ENCODE measurements at places on chromosomes 4 and X.
A peak's percentile ranks its signal among the peaks of the same experiment; 100 is the strongest.

DNA sequence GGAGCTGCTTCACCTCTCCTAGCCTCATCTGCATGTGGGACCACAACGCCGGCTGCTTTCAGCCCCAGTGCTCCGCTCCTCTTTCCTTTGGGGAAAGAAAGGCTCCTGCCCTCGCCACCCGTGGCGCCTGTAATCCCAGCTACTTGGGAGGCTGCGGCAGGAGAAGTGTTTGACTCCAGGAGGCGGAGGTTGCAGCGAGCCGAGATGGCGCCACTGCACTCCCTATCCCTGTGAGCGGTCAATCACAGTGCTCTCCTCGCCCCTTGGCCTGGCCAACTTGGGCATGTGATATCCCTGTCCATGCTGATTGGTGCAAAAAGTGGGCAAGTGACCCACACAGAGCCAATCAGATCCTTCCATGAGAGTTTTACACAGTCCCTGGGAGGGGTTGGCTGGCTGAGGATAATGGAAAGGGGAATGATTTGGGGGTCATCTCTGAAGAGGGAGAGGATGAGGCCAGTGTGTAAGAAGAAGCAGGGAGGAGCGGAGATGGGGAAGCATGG is 56.2 kb downstream of the WFS1 start:
- no peaks in the 10 kb centered on the region for H3K27me3 ChIP-seq
- no peaks in the 10 kb centered on the region for H3K36me3 ChIP-seq
- peaks cover 14% of the 10 kb centered on the region for H3K4me1 ChIP-seq

DNA sequence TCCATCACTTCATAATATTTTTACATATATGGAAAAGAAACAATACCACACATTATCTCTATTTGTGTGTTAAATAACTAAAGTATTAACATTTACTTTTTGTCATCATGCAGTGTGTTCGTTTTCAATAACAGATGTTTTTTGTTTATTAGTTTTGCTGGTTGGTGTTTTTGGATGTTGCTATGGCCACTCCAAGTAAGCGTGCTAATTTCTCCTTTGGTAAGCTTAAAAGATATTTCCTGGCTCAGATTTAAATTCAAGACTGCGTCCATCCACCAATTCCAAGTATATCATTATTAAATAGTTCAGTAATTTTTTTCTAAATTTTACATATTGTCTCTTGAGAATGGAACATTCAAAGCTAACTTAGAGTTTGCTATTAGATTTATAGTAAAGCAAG is 235.4 kb upstream of the IL1RAPL1 start:
- H3K36me3 ChIP-seq, result no peaks in the 10 kb centered on the region
- no peak overlapping the region for H3K27ac ChIP-seq
- no peaks in the 10 kb centered on the region for H3K4me1 ChIP-seq
- no peaks in the 10 kb centered on the region for H3K27me3 ChIP-seq

GRCh38 chrX:111504941-111505340 is 6.5 kb upstream of the SERTM2 start:
- no peak overlapping the region for H3K4me3 ChIP-seq
- no peaks in the 10 kb centered on the region for H3K4me1 ChIP-seq

GRCh38 chrX:123665197-123665596 is 67.7 kb downstream of the THOC2 start:
- H3K4me1 ChIP-seq, result no peaks in the 10 kb centered on the region
- no peak overlapping the region for H3K27ac ChIP-seq
- H3K36me3 ChIP-seq, result peaks cover 4% of the 10 kb centered on the region

GRCh38 chr4:22607382-22607781 is 85.4 kb upstream of the GBA3 start:
- no peak overlapping the region for H3K4me3 ChIP-seq
- H3K27ac ChIP-seq, result no peak overlapping the region
- no peaks in the 10 kb centered on the region for H3K27me3 ChIP-seq
- DNase-seq, result peak; percentile 29
- H3K36me3 ChIP-seq, result no peaks in the 10 kb centered on the region

DNA sequence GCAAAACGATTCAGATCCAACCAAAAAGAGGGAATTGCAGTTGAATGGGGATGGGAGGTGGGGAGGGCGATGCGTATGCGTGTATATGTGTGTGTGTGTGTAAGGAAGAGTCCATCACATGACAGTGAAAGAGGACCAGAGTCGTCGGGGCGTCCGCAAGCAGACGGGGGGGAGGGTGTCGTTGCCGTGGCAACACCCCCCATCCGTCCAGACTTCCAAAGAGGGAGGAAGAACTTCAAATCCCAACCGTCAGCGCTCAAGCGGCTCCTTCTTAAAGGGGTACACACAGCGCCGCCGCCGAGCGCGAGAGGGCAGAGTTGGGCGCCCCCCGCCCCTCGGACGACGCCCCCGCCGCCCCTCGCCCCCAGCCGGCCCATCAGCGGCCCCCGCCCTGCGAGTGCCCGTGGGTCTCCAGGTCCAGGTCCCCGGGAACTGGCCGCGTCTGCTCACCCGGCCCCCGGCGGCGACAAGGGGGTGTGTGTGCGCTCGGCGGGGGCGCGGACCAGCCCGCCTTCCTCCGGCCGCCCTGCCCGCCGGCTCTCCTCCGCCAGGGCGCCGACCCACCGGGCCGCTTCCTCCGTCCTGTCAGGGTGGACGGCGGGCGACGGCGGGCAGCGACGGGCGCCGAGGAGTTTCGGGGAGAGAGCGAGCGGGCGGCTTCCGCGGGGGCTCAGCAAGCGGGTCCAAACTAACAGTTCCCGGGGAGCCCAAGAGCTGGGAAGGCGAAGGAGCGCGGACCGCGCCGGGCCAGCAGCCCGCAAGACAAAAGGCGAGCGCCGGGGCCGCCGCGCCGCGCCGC is 685 bp downstream of the LCORL start:
- H3K36me3 ChIP-seq, result no peaks in the 10 kb centered on the region
- H3K27me3 ChIP-seq, result peaks cover 5% of the 10 kb centered on the region
- H3K4me3 ChIP-seq, result peak overlapping the region; percentile 86

DNA sequence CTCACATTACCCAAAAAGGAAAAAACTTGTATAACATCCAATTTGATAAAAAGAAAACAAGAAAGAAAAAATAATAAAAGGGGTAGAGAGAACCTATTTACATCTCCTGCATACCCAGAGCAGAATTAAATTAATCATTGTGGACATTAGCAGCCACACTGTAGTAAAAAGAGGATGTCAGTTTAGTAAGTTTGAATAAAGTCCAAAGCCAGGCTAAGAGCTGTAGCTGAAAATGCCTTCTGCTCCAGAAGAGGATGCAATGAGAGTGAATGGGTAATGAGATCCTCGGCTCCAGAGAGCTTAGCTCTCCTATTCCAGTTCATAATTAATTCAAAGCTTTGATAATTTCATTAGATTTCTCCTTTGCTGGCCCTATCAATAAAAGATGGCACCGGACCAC is 78.2 kb downstream of the SLC10A7 start:
- no peak overlapping the region for H3K4me3 ChIP-seq
- peaks cover 6% of the 10 kb centered on the region for H3K4me1 ChIP-seq
- no peak overlapping the region for H3K27ac ChIP-seq
- no peak for DNase-seq
- H3K27me3 ChIP-seq, result no peaks in the 10 kb centered on the region
- no peaks in the 10 kb centered on the region for H3K36me3 ChIP-seq

DNA sequence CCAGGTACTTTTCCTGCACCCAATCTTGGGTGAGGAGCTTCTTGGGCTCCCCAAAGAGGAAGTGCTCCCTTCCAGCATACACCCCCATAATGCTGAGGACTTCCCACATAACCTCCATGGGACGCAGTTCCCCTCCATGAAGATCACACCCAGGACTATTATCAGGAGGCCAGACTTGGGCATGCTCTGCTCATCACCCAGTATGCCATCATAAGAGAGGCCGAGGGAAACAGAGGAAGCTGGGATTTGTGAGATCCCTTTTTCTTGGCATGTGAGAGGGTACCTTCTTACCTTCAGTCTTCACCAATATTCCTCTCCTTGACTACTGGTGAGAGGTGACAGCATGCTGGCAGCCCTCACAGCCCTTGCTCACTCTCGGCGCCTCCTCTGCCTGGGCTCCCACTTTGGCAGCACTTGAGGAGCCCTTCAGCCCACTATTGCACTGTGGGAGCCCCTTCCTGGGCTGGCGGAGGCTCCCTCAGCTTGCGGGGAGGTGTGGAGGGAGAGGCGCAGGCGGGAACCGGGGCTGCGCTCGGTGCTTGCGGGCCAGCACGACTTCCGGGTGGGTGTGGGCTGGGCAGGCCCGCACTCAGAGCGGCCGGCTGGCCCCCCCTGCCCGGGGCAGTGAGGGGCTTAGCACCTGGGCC is 15.7 kb upstream of the HSFX1 start:
- H3K36me3 ChIP-seq, result no peaks in the 10 kb centered on the region
- no peaks in the 10 kb centered on the region for H3K27me3 ChIP-seq
- no peak for DNase-seq
- H3K4me3 ChIP-seq, result no peak overlapping the region
- no peak overlapping the region for H3K27ac ChIP-seq
- no peaks in the 10 kb centered on the region for H3K4me1 ChIP-seq

DNA sequence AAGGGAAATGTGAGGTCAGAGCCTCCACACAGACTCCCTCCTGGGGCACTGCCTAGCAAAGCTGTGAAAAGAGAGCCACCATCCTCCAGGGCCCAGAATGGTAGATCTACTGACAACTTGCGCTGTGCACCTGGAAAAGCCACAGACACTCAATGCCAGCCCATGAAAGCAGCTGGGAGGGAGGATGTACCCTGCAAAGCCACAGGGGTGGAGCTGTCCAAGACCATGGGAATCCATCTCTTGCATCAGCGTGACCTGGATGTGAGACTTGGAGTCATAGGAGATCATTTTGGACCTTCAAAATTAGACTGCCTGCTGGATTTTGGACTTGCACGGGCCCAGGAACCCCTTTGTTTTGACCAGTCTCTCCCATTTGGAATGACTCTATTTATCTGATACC is 22.8 kb downstream of the CDKN2AIP start:
- no peaks in the 10 kb centered on the region for H3K36me3 ChIP-seq
- H3K27me3 ChIP-seq, result no peaks in the 10 kb centered on the region
- no peaks in the 10 kb centered on the region for H3K4me1 ChIP-seq
- DNase-seq, result no peak

DNA sequence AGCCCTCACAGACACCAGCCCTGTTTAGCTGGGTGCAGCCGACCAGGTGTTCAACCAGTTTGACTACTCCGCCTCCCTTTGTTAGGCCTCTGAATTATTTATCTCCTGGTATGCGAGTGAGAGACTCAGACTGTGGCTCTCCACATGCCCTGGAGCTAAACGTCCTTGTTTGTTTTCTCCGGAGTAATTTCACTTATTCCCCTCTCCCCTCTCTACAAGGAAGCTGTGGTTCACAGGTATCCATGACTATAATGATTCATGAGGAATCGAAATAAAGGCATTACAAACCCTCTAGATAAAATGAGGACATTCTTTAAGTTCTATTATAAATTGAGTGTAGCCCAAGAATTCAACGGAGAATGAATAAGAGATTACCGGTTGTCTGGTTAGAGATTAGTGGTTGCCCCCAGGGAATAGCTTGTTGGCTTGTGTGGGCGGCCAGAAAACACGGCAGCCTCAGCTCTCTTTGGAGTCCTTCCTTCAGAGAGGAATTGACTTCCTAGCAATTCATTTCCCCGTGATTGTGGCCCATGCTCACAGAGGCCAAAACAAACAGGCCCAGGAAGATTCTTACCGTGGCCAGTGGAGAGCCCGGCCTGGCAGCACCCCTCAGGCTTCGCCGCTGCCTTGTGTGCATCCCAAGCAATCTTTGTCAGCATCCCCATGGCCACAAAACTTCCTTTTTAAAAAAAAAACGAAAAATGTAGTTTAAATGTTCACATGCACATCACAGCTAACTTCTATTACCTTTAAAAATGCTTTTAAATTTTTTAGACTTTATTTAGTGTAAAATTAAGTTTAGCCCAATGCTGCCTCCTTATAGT is 60.2 kb upstream of the CBR4 start:
- peak; percentile 30 for DNase-seq
- no peaks in the 10 kb centered on the region for H3K4me1 ChIP-seq
- no peaks in the 10 kb centered on the region for H3K36me3 ChIP-seq
- H3K27ac ChIP-seq, result no peak overlapping the region

GRCh38 chrX:7133050-7133440 is 14.5 kb upstream of the STS start:
- H3K27ac ChIP-seq, result peak overlapping the region; percentile 80
- H3K36me3 ChIP-seq, result no peaks in the 10 kb centered on the region
- peaks cover 21% of the 10 kb centered on the region for H3K4me1 ChIP-seq
- peak; percentile 58 for DNase-seq
- no peak overlapping the region for H3K4me3 ChIP-seq
- no peaks in the 10 kb centered on the region for H3K27me3 ChIP-seq

DNA sequence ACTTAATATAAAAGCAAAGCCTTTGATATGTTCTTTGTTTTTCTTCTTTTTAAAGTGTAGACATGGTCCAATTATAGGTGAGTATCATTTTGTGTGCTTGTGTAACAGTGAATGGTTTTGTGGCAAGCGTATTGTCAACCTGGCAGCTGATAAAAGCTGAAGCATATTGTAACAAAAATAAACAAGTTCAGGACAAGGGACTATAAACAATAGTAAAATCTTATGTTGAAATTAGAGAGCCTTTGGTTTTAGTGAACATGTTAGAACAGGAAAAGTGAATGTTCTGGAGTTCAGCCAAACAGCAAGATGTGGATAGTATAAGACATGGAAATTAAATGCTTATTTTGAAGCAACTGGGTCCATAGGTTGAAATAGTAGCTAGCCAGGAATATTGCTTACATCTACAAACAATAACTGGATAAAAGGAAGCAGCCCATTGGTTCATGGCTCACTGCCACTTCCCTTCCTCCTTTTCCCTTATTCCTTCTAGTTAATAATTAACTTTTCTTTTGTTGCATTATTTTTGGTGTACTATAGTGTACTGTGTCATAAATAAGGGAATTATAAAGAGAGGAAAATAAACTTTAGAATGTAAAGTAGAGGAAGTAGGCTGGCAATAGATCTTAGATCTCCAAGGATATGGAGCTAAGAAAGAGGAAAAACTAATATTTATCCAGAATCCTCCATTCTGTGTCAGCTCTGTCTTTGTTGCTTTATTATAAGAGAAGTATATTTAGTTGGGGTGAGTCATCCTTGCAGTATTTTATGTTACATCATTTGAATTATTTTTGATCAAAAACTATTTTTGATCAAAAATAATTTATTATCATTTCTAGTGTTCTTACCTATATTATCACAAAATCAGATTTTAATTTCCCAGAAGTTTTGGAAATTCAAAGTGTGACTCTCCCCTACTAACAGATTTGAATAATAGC is 65.6 kb downstream of the MRPL1 start:
- no peaks in the 10 kb centered on the region for H3K27me3 ChIP-seq
- DNase-seq, result peak; percentile 92
- H3K27ac ChIP-seq, result peak overlapping the region; percentile 96

- peak; percentile 1 for DNase-seq
- no peaks in the 10 kb centered on the region for H3K27me3 ChIP-seq
- H3K4me1 ChIP-seq, result no peaks in the 10 kb centered on the region
- H3K27ac ChIP-seq, result no peak overlapping the region
- H3K4me3 ChIP-seq, result no peak overlapping the region
- no peaks in the 10 kb centered on the region for H3K36me3 ChIP-seq
Measured at GRCh38 chrX:116490104-116490503, 27.3 kb upstream of the CT83 start.

GRCh38 chr4:101697266-101697665 is 93.3 kb upstream of the BANK1 start:
- no peak overlapping the region for H3K4me3 ChIP-seq
- H3K27me3 ChIP-seq, result no peaks in the 10 kb centered on the region
- H3K36me3 ChIP-seq, result no peaks in the 10 kb centered on the region
- no peak for DNase-seq
